Kasumi-1 (cell line): ENCODE measurements at places on chromosomes 2 and 18.

- no peak for DNase-seq
These were observed 1347.2 kb upstream of the DDX18 start for GRCh38 chr2:116467243-116467642.

DNA sequence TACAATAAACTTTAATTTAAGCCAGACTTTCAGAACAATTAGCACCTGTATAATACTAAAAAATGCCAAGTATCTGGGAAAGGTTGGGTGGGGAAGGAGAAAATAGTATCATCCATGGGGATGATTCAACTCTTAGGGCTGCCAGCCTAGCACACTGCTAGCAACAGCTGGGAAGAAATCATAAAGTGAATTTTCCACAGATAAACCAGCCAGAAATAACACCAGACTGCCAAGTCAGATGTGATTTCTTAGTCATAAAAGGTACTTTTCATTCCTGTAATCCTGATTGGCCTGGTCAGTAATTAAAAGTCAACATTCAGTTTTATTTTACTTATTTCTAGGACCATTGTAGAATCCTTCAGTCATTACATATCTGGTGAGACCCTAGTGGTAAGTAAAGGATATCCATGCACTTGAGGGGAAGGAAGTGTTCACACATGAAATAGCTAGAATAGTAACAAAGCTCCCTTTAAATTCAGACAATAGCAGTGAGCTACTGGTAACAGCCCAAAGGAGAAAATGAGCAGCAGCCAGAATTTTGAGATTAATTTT is 59.4 kb downstream of the LIMS1 start:
- DNase-seq: peak; percentile 41

DNA sequence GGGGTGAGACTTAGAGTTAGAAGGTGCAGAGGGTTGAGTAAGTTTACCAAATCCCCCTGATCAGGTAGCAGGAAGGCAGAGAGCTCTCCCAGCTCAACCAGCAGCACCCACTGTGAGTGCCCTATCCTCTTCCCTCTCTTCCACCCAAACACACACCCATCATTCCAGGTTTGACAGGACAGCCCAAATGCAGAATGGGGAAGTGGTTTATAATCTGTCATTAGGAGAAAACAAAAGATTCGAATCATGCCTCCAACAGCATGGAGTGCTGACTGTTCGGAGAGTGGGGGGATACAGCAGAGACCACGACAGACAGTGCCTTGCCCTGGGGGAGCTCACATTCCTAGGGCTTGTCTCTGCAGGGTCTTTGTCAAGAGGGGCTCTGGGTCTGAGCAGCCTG is 11.7 kb downstream of the CXCR2 start:
- no peak for DNase-seq

GRCh38 chr18:80041424-80041823 is 7.2 kb downstream of the RBFA start:
- DNase-seq: no peak
